ENCODE measurements at places on chromosomes 3 and 15.
A peak's percentile ranks its signal among the peaks of the same experiment; 100 is the strongest.

DNA sequence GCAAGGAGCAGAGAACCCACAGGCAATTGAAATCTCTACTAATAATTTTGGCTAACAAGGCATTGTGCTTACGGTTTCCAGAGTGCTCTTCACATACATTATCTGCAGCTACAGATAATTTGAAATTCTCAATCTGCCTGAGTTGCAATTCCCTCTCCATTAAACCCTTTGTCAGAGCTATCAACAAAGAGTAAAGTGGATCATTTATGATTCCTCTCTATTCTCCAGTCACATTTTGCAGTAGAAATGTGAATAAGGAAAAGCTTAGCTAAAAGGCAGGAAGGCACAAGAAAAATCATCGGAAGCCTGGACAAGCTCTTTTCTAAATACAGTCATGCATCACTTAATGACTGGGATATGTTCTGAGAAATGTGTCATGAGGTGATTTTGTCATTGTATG lies 49.6 kb downstream of the FAM98B start:
- DNase-seq: no peak

GRCh38 chr3:13711911-13712650 lies 163.2 kb downstream of the FBLN2 start:
- no peak for DNase-seq

- DNase-seq: no peak
Measured at GRCh38 chr3:187014417-187014864, 84.1 kb downstream of the ST6GAL1 start.

DNA sequence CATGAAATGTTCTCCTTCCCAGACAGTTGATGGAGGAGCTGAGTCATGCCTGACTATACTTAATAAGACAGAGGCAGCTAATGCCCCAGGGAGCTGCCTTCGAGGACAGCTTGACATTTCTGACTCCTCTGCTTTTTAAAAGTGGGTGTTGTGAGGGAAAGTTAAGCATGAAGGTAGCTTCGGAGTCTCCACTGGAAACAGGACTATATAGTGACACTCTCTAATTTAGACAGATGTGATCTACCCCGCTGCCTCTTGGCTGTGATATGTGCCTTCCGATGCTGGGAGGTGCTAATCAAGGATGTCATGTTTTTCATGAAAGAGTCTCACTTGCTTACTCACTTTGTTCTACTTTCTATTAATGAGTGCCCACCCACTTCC lies 72.7 kb downstream of the IL1RAP start:
- DNase-seq: peak; percentile 29

- DNase-seq: no peak
Measured at GRCh38 chr15:35602836-35603235, 56.9 kb upstream of the DPH6 start.

DNA sequence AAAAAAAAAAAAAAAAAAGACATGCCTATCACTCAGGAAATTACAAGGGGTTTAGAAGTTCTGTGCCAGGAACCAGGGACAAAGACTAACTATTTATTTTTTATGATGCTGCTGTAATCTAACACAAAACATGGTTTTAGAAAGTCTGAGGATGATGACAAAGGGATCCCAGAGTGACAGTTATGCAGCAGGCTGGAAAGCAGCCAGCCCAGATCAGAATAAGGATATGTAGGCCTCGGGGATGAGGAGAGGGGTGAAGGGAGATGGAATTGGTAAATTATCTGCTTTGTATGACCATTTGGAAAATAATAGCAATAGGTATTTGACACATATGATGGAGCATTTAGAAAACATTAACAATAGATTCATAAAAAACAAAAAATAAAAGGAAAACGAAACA lies 34.1 kb upstream of the NMD3 start:
- no peak for DNase-seq

GRCh38 chr3:127446756-127447155 lies 143.8 kb downstream of the TPRA1 start:
- no peak for DNase-seq

DNA sequence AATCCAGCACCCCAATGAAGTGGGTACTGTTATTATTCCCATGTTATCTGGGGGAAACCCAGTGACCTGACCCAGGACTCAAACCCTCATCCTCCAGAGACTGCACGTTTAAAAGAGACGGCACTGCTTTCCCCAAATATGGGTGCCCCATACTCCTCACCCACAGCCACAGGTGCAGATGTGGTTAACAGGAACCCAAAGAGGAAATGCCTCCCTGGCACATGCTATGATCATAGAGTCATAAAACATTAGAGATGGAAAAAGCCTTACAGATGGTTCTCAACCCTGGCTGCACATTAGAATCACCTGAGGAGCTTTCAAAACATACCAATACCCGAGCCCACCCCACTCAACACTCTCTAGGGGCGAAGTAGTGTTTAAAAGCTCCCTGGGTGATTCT lies 111.5 kb downstream of the SEMA5B start:
- no peak for DNase-seq

- DNase-seq: no peak
Measured at GRCh38 chr15:66138892-66139590, 114.5 kb downstream of the MEGF11 start.

DNA sequence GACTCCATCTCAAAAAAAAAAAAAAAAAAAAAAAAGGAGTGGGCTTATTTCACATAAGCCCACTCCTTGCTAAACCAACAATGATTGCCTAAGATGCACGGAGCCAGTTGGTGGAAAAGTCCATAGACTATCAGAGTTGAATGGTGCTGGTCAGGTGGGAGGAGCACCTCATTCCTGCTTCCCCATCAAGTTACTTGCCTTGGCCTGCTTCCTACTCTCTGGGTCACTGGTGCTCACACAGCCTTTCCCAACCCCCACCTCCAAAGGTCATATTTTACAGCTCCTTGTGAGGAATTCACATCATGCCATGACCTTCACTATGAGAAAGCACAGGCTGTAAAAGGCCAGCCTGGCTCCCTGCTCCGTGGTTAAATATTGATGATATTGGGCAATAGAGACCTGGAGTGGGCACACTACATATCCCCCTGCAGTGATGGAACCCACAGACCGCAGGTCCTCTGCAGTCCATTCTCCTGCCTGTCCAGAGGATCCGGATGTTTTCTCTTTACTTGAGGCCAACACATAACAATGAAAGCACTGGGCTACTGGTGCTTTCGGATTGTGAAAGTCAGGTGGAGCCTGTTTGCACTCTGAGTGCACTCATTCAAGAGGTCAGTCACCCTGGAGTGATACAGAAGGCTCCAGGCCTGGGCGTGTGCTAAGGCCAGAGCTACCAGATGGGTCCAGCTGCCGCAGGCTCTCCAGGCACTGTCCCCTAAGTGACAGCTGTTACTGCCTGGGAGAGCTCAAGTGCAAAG lies at the start of gene SLC51B:
Gene SLC51B (plus strand): TSS at position 664 of the 758 bp plus-strand sequence. CDS start 4,618 bp downstream, outside the sequence.
- DNase-seq: no peak

- no peak for DNase-seq
Measured at GRCh38 chr3:194265505-194265892, 85.6 kb downstream of the CPN2 start.

GRCh38 chr15:63340353-63340752 lies 41.3 kb downstream of the CA12 start:
- no peak for DNase-seq

DNA sequence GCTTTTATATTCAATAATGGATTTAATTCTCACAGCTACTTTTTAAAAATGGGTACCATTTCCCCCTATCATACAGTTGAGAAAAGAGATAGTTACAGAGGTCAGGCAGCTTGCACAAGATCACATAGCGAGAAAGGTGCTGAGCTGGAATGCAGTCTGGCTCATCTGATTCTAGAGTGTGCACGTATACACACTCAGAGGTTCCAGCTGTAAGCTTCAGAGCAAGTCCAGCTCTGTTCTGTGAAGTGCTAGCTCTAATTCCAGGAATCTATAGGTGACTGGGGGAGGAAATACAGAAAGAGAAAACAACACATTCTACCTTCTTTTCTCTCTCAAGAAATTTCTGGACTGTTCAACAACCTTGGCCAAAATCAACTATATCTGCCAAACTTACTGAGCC lies 318.7 kb downstream of the FOXP1 start:
- DNase-seq: no peak

GRCh38 chr3:28124882-28125281 lies 116.5 kb upstream of the CMC1 start:
- DNase-seq: no peak

GRCh38 chr15:78056714-78057269 lies 20.7 kb downstream of the TBC1D2B start:
- DNase-seq: no peak

GRCh38 chr3:72606005-72606800 lies 242.0 kb downstream of the SHQ1 start:
- no peak for DNase-seq

DNA sequence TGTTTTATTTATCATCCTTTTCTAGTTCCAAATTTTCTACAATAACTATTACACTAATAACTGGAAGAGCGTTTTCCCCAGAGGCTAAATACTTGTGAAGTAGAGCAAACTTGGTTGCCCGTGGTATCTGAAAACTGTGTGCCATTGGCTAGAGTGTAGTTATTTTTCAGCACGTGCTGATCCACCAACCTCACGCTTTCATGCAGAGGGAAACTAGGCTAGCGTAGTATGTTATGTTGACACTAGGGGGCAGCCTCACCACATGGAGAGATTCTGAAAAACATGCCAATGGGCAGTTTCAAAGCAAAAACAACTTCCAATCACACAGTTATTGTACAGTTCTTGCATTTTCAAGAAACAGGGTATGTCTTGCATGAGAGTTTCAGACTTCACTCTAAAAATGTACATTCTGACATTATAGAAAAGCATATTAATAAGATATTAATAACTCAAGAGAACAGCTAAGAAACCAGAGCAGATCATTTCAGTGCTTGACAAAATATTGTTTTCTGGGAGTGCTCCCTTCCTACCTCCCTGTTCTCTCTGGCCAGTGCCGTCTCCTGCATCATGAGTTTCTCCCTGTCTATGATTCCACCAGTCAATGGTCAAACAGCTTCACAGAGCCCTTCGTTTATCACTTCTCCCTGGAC lies 39.7 kb downstream of the SPATA12 start:
- DNase-seq: peak; percentile 55

- no peak for DNase-seq
Measured at GRCh38 chr3:160986069-160986468, 119.1 kb downstream of the B3GALNT1 start.

DNA sequence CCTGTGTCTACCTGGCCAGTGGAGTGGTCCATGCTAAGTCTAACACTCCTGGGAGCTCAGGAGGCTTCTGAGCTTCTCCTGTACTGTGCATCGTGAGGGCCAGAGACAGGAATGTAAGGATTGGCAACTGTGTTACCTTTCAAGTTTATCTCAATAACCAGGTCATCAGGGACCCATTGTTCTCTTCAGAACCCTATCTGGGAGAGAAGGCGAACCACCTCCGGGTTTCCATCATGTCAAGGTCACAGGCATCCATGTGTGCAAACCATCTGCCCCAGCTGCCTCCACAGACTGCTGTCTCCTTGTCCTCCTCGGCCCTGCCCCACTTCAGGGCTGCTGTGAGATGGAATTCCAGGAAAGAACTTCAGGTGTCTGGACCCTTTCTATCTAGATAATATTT lies 5.9 kb downstream of the ANKRD63 start:
- DNase-seq: no peak

- DNase-seq: no peak
Measured at GRCh38 chr3:66115858-66116654, 77.3 kb upstream of the MAGI1 start.

DNA sequence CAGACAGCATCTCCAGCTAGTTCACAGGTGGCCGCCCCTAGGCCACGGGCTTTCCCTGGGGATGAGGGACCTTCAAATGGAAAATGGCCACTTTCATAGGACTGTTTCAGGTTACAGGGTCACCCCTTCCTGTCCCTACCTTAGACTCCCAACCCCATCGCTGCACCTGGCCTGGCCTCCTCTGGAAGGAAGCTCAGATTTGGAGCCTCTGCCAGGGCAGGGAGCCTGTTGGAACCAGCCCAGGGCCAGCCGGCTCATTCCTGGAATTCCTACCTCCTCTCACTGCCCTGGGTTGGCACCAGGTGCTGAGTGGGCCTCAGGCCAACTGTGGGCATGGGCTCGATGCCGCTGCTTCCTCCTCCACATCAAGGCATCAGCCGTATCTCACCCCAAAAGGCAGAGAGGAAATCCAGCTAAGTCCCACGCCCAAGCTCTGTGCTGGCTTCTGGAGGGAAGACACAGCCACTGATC lies 42.2 kb downstream of the KLHL25 start:
- DNase-seq: no peak

GRCh38 chr3:40660554-40660953 lies 135.8 kb downstream of the ZNF621 start:
- no peak for DNase-seq

GRCh38 chr3:182735672-182736071 lies 57.6 kb upstream of the ATP11B start:
- no peak for DNase-seq

GRCh38 chr15:92733934-92734521 lies 78.5 kb upstream of the FAM174B start:
- no peak for DNase-seq

DNA sequence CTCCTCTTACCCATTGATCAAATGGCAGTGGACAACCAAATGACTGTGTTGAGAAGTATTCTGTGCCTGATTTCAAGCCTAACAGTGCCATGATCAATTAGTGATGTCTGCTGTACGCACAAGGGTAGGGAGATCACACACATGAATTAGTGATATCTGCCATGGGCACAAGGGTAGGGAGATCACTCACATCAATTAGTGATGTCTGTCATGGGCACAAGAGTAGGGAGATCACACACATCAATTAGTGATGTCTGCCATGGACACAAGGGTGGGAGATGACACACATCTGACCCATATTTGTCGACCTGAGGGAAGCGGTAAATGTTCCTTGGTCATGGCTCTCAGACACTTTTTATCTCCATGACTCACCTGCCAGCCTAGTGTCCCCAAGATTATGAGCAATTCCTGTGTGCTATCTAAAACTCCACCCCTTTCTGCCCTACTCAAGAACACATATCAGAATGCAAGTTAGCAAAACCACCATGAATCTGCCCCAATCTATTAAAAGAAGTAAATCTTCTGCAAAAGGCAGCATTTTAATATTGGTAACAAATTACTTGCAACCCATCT lies 165.0 kb downstream of the NTRK3 start:
- DNase-seq: no peak

- no peak for DNase-seq
Measured at GRCh38 chr3:19940643-19941042, 6.3 kb upstream of the RAB5A start.

DNA sequence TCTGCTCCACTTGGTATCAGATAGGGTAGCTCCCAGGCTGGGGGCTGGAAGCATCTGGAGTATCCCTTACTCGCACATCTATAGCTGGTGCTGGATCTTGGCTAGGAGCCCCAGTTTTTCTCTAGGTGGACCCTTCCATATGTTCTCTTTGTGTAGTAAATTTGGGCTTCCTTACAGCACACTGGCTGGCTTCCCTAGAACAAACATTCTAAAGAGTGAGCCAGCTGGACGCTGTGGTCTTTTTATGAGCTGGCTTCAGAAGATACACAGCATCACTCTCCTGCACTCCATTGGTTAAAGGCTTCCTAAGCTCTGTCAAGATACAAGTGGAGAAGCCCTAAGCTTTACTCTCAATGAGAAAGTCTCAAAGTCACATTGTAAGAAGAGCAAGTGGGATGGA lies 322.1 kb downstream of the WDR72 start:
- DNase-seq: no peak

GRCh38 chr3:64377942-64378341 lies 152.7 kb upstream of the PRICKLE2 start:
- no peak for DNase-seq
